ENCODE measurements at places on chromosomes 4 and X.

GRCh38 chr4:42080306-42080705 lies 72.1 kb downstream of the BEND4 start:
- no peak for DNase-seq

DNA sequence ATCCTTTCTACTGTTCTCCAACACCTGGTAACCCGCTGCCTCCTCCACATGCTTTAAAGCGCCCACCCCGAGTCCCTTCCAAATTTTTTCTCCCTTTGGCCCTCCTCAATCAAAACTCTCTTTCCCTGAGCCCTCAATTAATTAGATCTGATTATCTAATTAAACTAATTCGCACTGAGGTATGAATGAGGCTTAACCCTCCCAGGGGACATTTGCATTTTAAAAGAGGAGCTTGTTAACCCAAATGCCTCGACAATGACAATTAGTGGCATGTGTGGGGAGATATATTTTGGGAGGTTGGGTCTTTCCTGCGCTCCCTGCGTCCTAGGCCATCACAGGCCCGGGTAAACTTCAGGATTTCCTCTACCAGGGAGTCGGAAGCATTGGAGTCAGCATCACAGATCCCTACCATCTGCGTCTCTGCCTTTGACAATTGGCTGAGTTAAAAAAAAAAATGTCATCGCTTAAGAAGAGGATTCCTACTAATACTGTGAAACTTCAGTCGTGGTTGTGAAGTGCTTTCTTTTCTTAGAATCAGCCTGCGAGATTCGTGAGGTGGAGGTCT lies 50.6 kb downstream of the TENM3 start:
- no peak for DNase-seq

DNA sequence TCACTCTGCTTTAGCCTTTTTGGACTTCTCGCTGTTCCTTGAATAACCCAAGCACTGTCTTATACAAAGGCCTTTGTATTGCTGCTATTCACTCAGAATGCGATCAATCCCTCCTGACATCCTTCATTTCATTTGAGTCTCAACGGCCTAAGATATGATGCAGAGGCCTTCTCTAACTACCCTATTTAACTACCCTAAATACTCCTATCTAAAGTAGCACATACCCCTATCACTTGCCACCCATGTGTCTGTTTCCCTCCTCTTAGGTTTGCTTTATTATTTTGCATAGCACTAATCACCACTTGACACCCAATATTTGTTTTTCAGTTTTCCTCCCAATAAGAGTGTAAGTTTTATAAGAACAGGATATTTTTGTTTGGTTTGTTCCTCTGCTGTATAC lies 42.3 kb upstream of the ACSL4 start:
- no peak for DNase-seq

DNA sequence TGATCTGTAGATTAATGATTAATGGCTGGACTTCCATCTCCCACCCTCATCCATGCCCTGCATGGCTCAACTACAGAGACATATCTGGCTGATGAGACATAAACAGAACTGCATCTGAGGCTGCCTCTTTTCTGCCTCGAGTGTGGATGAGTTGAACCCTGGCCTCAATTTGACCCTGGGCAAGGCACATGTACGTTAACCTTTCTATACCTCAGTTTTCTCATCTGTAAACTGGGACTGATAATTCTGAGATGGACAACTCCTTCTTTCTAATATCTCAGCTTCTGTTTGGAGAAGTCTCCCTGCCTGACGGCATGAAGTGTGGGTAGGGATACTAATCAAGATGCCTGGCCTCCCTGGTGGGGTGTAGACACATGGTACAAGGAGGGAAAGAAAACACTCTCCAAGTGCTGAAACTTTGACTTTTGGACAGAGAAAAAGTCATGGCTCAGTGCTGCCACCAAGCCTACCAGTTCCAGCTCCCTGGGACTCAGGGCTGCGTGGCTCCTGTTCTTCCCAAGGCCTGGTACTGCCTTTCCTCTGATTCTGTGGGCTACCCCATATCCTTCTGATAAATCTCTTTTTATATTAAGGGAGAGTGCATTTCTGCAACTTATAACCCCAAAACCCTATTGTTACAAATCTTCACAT lies 64.4 kb downstream of the HAUS3 start:
- DNase-seq = no peak

- DNase-seq = no peak
These were observed 613.5 kb downstream of the PCDH18 start for GRCh38 chr4:136918772-136919171.

DNA sequence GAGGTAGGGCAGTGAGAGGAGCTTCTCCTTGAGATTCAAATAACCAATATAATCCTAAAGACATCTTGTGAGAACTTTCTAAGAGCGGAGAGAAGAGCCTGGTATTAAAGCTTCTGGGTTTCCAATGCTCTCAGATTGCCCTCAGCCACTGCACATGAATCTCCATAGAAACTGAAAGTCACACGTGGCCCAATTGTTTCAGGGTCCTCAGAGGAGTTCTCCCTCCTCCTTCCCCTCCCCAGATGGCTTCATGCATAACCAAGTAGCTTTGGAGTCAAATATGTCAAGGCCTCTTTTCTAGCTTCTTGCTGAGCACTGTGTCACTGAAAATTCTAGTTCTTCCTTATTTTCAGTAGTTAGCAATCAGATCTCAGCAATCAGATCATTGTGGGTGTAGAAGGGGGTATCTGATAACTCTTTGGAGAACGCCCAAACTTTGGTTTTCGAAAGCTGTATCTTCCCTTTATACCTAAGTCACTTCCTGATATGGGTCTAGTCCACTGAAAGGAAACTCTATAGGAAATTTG lies 2.2 kb downstream of the BTK start:
- no peak for DNase-seq

DNA sequence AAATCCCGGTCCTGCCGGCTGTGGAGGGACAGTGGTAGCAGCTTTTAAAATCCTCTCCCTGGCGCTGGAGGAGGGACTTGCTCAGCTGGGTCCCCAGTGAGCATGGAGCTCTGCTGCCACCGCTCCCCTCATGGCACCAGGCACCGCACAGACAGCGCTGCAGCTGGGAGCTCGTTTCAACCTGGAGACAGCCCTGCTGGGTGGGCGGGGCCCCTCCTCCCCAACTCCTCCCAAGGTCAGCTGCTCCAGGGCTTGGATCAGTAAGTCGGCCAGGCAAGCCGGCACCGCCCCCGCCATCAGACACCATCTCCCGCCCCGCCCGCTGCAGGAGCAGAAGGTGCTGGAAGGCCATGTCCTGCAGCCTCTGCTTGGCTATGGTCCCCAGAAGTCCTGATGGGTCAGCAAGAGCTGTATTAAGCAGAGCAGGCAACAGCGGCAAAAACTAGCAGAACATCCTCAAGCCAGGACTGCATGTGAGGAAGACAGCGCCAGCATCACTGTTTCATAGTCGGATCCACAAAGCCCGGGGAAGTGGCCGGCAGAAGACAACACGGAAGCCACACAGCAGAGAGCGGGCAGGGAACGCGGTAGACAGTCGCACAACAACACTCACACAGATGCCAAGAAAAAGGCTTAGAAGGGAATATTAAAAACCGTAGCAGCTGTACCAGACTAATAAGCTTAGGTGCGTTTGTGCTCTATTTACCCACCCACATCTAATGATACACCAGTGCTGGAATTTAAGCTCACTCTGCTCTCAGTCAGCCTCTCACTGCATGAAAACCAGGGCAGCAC lies 16.2 kb downstream of the ZFYVE28 start:
- peak; percentile 49 for DNase-seq

DNA sequence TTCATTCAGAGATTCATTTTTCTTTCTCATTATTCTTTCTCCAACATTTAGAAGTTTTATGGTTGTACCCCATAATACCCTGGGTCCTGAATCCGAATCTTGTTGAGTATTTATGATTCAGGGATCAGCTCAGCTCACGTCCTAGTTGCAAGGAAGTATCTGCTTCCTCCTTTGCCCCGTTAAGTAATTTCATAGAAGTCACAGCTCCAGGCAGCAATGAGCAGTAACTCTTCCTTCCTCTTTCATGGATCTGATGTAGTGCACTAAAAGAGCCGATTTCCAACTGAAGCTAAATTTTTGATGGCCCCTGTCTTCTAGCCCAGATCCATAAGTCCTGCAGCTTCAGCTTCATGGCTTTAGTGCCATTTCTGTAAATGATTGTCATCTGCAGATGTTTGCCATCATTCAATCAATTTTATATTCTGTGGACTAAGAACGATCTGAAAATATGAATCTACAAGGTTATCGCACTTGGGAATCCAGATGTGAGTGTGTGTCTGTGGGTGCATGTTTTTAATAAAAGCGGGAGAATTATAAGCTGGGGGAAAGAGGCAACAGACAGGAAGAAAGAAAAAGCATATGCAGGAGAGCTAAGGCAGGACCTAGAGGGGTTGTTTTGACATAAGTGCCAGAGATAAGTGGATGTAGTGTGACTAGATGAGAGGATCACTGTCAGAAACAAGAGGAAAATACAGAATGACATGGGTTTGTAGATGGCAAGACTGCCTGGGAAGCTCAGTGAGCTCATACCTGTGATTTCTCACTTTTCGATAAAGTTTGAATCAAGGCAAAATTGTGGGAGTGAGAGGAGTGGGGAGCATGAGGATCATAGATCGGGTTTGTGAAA lies 17.5 kb downstream of the VEGFD start:
- no peak for DNase-seq
